ENCODE measurements at places on chromosomes 7 and 10.

DNA sequence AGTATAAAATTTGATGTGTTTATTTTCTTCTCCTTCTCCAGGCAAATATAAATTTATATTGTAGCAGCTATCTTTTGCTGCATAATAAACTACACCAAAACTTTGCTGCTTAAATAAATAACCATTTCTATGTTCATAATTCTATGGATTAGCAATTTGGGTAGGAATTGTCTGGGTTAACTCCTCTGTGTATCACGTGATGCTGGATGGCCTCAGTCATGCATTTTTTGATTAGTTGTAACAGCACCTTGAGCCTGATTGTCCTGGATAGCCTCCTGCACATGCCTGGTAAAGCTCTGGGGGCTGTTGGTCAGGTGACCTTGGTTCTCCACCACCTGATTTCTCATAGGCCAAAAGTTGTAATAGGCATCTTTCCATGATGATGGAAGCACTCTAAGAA lies 572.9 kb downstream of the ETV1 start:
- no peak for DNase-seq

GRCh38 chr10:94016727-94017714 lies 23.3 kb downstream of the PLCE1 start:
- no peak for DNase-seq

DNA sequence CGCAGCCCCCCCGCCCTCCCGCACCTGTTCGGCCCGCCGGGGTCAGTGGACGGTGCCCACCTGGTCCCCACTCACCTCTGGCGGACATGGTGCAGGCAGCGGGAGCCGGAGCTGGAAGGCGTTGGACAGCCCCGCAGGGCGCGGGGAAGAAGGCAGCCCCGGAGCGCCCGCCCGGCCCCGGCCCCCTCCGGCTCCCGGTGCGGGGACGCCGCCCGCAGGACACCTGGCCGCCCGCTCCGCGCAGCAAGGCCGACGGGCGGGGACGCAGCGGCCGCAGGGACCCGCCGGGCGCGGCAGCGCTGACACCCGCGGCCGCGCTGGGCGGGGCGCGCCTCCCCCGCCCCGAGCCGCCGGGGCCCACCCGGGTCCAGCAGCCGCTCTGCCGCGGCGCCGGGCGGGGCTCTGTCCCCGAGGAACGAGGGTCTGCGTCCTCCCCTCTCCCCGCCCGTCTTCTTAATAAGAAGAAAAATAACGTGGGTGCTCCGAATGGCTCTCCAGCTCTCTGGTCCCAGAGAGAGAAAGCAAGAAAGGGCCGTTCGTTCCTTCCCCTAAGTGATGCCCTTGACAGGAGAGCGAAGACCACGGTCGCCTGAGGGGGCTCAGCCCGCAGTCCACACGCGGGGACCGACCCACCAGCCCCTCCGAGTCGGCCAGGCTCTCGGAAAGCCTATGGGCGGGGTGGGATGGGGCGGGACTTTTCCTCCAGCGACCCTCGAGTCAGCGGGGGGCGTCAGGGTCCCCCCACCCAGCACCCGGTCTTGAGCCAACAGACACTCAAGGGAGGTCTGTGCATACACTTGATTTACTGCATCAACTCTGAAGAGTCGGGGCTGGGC lies 53.4 kb upstream of the FHIP2A start:
- peak; percentile 50 for DNase-seq

GRCh38 chr10:22468570-22469320 lies 123.4 kb downstream of the SPAG6 start:
- no peak for DNase-seq

DNA sequence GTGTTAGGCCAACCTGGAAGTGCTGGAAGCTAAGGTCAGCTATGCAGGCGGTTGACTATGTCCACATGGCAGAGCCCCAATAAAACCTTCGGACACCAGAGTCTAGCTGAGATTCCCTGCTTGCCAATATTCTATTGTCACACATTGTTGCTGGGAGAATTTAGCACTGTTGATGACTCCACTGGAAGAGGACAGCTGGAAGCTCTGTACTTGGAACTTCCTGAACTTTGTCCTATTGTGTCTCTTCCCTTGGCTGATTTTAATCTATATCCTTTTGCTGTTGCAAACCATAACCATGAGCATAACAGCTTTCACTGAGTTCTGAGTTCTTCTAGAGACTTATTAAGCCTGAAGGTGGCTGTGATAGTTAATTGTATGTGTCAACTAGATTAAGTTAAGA lies 12.0 kb downstream of the XRCC2 start:
- no peak for DNase-seq

DNA sequence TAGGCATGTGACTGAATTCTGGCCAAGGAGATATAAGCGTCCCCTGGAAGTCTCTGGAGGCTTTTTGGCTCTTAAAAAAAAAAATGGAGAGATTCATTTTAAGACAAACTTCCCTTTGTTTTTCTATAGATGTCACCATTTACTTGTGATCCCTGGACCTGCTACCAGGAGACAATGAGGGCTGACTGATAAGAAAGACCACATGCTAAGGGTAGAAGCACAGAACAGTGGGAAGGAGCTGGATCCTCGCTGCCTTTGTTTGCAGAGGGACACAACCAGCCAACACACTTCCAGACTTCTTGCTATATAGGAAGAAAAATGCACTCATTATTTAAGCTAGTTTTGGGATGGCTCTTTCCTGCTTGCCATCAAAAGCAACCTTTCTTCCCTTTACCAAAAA lies 172.2 kb downstream of the GRM8 start:
- DNase-seq, result no peak

GRCh38 chr10:102743078-102743587 lies 615 bp upstream of the WBP1L start:
- no peak for DNase-seq

GRCh38 chr7:1781369-1781768 lies 111.3 kb downstream of the ELFN1 start:
- no peak for DNase-seq

- DNase-seq, result no peak
Observed at GRCh38 chr7:71308096-71308495, 176.2 kb downstream of the GALNT17 start.

DNA sequence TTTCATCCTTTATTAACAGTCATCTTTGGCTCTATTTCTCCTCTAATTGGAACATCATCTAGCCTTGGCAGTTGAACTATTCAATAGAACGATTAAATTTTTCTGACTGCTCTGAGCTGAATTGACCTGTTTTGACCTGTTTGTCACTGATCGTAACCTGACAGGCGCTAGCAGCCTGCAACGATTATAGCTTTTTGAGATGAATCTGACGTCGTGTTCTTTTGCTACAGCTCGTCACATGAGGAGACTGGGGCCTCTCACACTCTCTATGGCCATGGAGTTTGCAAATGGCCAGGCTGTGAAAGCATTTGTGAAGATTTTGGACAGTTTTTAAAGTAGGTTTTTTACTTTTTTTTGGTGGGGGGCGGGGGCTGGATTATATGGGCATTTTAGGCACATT lies 229.8 kb downstream of the FOXP2 start:
- DNase-seq, result no peak

- no peak for DNase-seq
Observed at GRCh38 chr7:34327681-34328080, 330.3 kb upstream of the NPSR1 start.

DNA sequence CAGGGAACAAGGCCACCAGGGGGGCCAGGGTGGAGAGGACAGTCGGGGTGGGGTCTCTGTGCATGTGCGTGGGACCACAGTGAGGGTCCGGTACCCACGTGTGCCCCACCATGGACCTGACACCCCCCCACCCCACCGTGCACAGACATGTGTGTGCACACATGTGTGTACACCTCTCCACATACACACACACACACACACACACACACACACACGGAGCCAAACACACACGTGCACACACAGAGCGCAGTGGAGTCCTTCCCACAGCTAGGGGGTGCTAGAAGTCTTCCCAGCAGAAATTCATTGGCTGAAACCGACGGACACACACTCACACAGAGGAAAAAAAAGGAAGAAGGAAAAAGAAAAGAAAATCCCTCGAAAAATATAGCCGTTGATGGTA lies 42.8 kb upstream of the GNA12 start:
- peak; percentile 46 for DNase-seq

GRCh38 chr10:106571192-106571946 lies 593.1 kb downstream of the SORCS1 start:
- DNase-seq, result no peak

DNA sequence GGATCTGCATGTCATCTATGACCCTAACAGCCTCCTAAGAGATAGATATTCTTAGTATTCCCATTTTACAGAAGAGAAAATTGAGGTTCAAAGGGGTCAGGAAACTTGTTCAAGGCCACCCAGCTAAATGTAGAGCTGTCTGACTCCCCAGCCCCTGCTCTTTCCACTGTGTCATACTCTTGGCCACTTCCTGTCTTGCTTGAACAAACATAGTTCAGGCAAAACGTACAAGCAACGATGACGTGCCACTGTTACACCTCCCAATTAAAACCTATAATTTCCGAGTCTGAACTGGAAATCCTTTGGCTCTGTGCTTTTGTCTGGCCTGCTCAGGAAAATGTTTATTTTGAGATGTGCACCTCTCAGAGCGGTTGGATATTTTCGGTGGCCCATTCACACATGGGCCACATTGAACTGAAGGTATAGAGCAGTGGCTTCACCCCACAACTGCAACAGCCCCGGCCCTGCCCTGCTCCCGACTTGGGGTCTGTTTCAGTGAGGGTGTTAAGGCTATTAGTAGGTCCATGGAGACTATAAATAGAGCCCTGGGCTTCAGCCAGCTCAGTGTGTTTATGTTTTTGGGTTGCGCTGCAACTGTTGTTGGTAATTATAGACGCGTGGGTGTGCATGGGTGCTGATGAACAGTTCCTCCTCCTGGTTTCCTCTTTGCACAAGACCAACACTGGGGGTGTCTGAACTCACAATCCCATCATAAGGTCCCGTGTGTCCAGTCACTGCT lies 172.3 kb upstream of the ADO start:
- no peak for DNase-seq

DNA sequence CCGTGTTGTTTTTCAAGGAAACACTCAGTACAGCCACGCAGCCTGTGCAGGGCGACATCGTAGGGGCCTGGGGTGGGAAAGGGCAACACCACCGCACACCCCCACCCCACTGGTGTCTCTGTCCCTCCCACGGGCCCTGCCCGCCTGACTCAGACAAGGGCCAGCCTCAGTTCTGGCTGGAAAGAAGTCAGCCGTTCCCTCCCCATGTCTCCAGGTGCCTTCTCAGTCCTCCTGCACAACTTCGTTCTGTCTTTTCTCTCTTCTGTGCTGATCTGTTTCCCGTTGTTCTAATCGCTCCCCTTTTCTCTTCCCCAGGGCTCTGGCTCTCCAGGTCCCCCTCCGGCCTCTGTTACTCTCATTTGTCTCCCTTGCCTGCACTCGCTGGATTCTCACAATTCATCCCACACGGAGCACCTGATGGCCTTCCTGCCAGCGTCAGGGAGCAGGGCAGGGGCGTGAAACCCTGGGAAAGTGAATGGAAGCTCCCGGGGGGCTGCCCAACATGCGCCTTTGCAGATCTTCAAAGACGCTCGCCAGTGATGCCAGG lies 97.7 kb downstream of the WDR37 start:
- DNase-seq, result no peak

Measured in mucosa of descending colon (tissue), 3 donors.